ENCODE measurements at places on chromosomes 12 and 14.

GRCh38 chr12:11951209-11951608 lies 119.5 kb upstream of the BCL2L14 start:
- DNase-seq = no peak

DNA sequence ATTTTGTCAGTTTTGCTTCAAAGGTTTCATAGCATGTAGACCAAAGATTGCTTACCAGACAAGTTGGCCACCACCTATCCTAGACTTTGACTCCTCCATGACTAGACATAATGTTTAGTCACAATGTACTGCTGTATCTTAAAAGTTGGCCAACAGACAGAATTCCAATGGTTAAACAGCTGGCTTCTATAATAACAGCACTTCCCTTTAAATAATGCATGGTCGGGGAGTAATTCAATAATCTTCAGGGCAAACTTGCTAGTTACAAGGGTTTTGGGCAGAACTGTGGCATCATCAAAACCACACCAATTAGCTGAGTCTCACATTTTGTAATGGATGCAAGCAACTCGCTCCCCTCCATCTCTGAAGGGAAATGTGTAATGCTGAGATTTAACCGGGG lies 56.9 kb downstream of the IGF1 start:
- DNase-seq = no peak

DNA sequence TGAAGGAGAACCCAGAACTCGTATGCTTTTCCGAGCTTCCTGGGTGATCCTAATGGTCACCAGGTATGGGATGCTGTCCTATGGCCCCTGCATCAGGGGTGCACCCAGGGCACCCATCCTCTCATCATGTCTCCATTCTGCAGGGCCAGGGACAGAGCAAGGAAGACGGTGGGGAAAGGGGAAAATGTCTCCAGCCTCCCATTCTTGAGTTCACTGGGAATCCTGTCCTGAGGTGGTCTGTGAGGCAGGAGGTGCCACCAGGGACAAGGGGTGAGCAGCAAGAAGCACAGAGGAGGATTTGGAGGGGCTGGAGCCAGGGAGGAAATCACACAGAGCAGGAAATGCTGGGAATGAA lies 14.9 kb upstream of the SLC6A12 start:
- DNase-seq = no peak

- DNase-seq = no peak
These were observed 53.5 kb downstream of the SLC38A6 start for GRCh38 chr14:61034416-61035120.

GRCh38 chr14:64303471-64303917 lies 9.3 kb upstream of the ESR2 start:
- DNase-seq = peak; percentile 37

DNA sequence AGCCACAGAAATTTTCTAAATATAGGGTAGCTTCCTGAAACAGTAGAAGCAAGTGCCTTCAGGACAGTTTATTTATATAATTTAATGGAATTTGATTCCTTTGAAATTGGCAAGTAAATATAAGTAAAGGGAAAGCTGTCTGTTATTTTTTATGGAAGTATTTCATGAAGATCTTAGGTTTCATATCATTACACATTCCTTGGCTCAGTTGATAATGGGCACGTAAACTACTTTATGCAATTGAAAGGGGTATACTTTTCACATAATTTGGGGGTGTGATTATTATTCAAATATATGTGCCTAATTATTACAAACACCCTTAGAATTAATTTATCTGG lies 71.1 kb upstream of the RAP1B start:
- DNase-seq = no peak

- DNase-seq = no peak
These were observed 80.0 kb upstream of the DICER1 start for GRCh38 chr14:95237121-95237957.

- DNase-seq = no peak
These were observed 8.8 kb upstream of the IFI27 start for GRCh38 chr14:94101748-94102147.

DNA sequence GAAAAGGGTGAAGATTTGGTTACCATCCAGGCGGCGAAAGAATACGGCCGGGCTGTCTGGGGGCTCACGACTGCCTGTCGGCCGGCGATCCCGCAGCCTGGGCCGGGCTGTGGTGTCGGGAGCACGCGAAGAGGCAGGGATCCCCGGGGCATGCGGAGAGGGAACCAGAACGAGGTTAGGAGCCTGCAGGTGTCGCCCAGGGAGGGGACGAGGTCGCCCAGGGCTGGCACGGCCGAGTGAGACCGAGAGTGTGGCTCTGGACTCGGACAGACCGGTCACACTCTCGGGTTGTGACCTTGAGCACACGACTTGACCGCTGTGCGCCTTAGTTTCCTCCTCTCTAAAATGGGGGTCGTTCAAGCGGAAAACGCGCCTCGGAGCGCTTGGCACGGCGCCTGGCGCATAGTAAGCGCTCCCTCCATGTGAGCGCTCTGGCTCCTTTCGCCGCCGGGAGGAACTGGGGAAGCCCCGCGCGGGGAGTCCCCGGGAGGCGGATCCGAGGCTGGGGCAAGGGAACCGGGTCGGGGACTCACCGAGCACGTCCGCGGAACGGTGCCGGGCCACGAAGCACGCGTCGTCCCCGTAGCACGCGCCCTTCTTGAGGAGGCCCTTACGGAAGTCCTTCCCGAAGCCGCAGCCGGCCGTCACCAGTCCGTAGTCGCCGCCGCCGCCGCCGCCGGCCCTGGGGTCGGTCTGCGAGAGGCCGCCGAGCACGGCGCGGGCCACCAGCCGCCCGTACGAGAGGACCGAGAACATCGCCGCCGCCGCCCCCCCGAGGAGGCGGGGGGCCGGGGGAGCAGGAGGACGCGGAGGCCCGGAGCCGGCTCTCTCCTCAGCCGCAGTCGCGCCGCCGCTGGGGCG lies 612 bp downstream of the PPTC7 start:
- DNase-seq = peak; percentile 71

- DNase-seq = no peak
These were observed 57.4 kb downstream of the RPH3A start for GRCh38 chr12:112848972-112849371.

DNA sequence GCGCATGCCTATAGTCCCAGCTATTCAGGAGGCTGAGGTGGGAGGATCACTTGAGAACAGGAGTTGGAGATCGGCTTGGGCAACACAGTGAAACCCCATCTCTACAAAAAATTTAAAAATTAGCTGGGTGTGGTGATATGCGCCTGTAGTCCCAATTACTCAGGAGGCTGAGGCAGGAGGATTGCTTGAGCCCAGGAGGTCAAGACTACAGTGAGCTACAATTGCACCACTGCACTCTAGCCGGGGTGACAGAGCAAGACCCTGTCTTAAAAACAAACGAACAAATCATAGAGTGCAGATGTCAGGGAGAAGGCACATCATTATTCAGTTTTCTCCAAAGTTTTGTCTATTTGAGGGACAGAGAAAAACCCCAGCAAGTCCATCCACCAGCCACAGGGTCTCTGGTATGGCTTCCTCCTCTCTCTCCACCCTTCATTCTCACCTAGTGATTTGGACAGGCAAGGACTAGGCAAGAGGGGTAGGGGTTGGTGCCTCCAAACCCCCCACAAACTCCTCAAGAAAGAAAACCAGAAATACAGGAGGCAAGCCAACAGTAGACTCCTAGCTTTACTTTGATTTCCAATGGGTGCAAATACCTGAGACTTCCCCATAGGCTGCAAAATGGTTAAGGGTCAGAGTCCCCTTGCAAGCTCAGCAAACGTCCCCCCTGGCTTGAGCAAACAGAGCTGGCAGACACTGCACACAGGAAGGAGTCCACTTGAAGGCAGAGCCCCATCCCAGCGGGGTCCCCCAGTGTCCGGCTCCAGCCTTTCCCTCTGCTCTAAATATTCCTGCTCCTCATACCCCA lies 26.5 kb upstream of the RPLP0 start:
- no peak for DNase-seq

GRCh38 chr12:2652401-2653081 lies 142.2 kb upstream of the FKBP4 start:
- no peak for DNase-seq

- no peak for DNase-seq
These were observed 67.0 kb downstream of the PITPNM2 start for GRCh38 chr12:123083661-123084571.

DNA sequence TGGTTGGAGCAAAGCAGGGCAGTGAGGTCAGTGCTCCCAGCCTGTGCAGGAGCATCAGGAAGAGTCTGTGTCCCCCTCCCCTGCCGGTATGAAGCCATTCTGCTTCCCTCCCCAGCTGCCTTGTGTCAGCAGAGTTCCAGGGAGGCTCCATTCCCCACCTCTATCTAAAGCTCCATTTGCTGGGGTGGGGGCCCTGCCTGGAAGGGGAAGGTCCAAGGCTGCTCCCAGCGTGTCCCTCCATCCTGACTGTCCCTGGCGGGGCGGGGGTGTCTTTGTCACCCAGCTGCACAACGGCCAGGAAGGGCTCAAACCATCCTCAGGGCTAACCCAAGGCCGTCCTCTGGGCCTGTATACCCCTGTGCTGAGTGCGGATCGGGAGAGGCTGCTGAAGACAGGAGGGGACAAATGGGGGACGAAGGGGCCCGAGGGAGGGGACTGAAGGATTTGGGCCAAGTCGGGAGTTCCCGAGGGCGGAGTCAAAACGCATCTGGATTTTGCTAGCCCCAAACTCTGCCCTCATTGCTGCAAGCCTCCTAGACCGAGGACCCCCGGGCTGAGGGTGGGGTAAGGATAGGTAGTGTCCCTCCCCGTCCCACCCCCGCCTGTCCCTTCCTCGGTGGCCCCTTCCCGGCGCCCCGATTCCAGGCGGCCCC lies 748 bp upstream of the ACVRL1 start:
- no peak for DNase-seq

- DNase-seq = no peak
These were observed 6.5 kb downstream of the KRT85 start for GRCh38 chr12:52360663-52361271.

- no peak for DNase-seq
These were observed 1202.3 kb downstream of the GALC start for GRCh38 chr14:86790408-86791364.

- DNase-seq = no peak
These were observed 873.6 kb downstream of the LRFN5 start for GRCh38 chr14:42480255-42480654.

DNA sequence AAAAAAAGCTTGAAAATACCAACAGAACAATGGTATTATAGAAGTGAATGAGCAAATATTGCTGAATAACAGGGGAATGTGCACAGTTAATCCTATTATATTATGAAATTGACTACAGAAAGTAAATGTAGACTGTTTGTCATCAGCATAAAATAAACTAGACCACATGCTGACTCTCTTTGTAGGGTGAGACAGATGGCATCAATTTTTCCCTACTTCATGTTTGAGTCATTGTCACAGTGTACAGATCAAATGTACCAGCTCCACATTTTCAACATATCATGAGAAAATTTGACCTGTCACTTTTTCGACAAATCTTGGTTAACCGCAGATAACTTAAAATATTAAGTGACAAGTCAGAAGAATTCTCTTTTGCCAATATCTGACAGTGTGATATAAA lies 421.0 kb downstream of the RPL10L start:
- DNase-seq = no peak

- no peak for DNase-seq
These were observed 4.7 kb upstream of the IPO8 start for GRCh38 chr12:30700216-30700900.

DNA sequence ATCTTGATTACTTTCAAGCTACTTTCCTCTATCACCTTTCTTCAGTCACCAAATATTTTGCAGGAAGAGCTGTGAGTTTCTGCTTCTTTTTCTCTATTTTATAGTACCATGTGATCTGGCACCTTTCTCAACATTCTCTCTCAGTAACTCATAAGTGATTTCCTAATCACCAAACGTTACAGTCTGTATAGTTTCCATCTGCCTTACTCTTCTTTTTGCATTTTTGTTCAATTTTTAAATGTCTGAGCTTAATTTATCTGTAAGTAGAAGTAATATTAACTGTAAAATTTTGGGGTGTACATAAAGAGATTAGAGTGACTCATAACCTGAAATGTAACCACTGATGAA lies 422.1 kb upstream of the SYT1 start:
- DNase-seq = no peak

- no peak for DNase-seq
These were observed 58.0 kb downstream of the FAR2 start for GRCh38 chr12:29207120-29207519.

DNA sequence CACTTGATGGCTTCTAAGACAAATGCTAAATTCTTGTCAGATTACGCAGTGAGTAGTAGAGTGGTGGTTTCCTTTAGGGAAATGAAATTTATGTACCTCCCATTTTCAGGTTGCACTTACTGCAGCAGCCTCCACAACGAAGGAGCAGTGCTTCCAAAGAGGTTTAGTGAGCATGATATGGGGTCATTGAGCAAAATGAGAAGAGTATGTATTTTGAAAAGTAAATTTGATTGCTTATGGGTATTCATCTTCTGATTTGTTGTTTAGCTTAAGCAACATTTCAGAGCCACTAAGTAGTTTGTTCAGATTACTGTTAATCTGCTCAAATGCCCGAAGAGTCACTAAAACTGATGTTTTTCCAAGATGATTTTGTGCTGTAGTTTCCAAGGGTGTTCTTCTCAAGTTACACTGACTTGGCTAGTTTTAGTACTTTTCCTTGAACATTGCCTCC lies 493.6 kb downstream of the PCNX1 start:
- DNase-seq = peak; percentile 30

DNA sequence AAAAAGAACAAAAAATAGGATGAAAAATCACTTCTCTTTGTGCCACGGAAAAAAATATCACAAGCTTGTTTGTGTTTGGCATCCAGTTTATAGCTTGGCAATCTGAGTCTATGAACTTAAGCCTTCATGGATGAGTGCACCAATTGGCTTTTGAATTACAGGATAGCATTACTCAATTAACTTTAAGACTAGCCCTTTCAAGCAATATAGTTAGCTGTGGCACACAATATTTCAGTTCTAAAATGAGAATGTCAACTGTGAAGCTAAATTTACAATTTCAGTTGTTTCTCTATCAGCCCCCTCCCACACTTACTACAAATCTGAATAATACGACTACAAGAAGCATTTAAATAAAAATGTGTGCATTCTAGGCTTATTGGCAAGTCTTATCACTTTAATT lies 8.3 kb downstream of the RERG start:
- DNase-seq = no peak

DNA sequence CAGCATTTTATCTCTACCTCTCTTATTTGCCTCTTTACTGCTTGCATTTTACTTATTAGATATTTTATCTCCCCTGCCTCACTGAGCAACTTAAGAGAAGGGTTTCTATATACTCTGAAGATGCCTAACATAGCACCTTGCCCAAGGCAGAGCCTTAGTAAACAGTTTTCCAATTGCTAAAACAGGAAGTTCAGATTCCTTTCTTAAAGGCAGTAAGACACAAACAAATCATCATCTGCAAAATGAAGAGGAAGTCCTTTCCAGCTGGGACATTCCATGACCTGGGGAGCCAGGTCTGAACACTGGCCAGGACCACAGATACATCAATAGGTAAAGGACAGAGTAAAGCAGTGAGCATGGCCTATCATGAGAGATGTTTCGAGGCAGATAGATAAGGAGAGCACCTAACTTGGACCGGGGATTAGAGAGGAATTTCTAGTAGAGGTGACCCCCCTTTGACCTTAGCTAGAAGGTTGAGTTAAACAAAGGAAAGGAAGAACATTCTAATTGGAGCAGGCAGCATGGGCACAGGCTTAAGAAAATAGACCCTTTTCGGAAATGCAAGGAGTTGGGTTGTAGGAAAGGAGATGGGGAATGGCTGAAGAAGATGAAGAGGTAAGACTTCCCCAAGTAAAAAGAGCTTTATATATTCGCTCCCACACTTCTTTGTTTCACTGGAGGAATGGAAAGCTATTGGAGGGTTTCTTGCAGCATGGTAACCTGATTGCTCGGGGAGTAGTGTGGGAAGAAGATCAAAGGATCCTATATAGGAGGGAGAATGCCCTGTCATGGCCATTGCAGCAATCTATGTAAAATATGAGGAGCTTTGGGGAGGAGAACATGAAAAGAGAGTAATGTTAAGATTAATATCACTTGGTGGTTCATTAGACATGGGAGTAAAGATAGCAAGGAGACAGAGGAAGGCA lies 94.8 kb downstream of the PHLDA1 start:
- DNase-seq = no peak
